Cortex of kidney (tissue), 1 donor: ENCODE measurements at places on chromosomes 13 and 19.

- no peak for DNase-seq
These were observed 38.8 kb downstream of the SLITRK5 start for GRCh38 chr13:87709947-87710346.

DNA sequence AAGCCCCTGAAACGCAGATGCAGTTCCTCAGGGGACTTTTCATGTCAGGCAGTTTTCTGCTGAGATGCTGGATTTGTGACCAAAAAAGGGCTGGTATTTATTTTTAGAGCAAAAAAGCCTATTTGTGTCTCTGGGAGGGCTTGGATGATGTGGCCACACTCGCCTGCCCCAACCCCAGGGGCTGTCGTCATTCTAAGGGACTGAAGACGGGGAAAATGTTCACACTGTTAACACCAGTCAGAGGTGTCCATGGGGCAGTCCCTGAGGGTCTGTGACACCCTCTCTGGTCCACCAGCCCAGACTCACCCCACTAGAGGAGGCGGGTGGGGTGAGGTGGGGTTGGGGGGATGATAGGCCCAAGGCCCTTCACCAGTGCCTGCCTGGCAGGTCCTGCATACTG, 15.9 kb upstream of the EPHX3 start:
- DNase-seq: no peak

GRCh38 chr19:8107301-8107903, 42.0 kb downstream of the FBN3 start:
- DNase-seq: no peak

GRCh38 chr13:100515410-100515800, 73.2 kb downstream of the GGACT start:
- no peak for DNase-seq
